Mucosa of descending colon (tissue), 3 donors: ENCODE measurements at places on chromosomes 2 and 18. TPM values are rescaled to one million over a fixed set of nuclear protein-coding genes. Genes with fewer than 3 reads are reported as not detected.
A peak's percentile ranks its signal among the peaks of the same experiment; 100 is the strongest.

GRCh38 chr2:85653996-85654395 lies 14.0 kb downstream of the SFTPB start:
- DNase-seq, result no peak

DNA sequence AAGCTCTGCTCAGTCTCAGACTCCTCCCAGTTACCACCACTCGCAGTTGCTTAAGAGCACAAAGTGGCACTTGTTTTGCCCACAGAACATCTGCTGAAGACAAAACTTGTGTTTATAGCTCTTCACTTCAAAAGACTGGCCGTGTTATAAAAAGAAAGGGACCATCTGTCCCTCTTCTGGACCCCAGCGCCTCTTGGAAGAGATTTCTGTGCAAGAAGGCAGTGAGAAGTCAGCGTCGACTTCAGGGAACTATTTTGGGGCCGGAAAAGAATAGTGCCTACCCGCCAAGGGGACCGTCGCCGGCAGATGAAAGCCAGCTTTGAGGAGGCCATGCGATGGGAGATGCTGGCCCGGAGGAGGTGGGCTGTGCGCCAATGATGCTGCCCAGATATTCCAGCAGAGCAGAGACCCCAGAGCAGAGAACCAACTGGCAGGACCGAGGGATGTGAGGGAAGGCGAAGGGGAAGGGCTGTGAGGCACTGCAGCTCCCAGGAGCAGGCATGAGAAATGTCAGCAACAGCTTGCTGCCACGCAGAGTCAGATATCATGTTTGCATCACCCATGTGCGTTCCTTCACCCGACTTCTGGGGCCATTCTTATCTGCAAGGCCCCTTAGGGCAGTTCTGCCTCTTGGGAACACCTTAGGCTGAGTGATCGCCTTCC lies 270.9 kb downstream of the ATAD2B start:
- no peak for DNase-seq

DNA sequence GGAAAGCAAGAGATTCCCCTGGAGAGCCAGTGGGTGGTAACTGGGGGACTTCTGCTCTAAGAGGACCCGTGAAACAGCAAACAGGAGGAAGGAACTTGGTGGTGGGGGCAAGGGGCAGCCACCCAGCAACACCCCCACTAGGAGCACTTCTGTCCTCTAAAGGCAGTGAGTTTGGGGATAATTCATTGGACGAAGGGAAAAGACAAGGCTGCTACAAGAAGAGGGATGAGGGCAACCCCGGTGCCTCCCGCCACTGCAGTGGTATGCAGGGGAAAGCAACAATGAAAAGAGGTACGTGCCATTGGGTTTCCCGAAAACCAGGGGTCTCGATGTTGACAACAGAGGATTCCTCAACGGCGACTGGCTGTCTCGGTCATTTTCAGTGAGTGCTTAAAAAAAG lies 9.1 kb downstream of the RPL31 start:
- DNase-seq, result no peak

DNA sequence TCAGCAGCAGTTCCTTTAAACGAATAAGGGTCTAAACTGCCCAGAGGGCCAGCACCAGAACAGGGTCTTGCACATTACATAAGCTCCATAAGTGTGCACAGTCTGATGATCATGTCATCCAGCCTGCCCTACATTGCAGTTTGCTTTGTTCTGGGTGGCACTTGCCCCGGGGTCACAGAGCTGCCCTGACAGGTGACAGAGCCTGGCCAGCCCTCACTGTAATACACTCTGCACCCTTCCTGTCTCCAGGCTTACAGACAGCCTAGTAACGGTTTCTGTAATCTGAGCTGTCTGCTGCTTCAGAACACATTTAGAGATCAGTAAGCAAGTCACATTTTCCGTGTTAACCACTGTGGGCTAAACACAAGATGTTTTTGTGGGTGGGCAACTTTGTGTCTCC lies 213.3 kb downstream of the FAM210A start:
- no peak for DNase-seq

- no peak for DNase-seq
Measured at GRCh38 chr2:84866122-84866521, 14.8 kb downstream of the TRABD2A start.

DNA sequence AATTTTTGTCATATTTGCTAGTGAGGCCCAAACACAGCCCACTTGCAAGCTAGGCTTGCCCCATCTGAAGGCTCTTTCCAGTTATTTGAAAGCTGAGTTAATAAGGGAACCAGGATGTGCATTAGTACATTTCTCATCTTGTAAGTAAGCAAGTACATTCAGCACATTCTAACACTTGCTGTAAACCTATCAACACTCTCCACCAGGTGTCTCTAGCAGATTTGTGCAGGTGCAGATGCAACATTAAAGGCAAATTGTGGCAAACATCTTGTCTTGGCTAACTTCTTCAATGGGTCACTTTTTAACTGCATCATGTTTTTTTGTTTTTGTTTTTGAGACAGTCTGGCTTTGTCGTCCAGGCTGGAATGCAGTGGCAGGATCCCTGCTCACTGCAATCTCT lies 25.3 kb upstream of the MFSD6 start:
- DNase-seq, result peak; percentile 76

The TPO gene
- total RNA-seq, result 2.3 TPM

The SNED1 gene
- 16.3 TPM for total RNA-seq

The HOXD3 gene
- 5.8 TPM for total RNA-seq
